ENCODE measurements at places on chromosomes 11 and 22. TPM values are rescaled to one million over a fixed set of nuclear protein-coding genes. Genes with fewer than 3 reads are reported as not detected.

DNA sequence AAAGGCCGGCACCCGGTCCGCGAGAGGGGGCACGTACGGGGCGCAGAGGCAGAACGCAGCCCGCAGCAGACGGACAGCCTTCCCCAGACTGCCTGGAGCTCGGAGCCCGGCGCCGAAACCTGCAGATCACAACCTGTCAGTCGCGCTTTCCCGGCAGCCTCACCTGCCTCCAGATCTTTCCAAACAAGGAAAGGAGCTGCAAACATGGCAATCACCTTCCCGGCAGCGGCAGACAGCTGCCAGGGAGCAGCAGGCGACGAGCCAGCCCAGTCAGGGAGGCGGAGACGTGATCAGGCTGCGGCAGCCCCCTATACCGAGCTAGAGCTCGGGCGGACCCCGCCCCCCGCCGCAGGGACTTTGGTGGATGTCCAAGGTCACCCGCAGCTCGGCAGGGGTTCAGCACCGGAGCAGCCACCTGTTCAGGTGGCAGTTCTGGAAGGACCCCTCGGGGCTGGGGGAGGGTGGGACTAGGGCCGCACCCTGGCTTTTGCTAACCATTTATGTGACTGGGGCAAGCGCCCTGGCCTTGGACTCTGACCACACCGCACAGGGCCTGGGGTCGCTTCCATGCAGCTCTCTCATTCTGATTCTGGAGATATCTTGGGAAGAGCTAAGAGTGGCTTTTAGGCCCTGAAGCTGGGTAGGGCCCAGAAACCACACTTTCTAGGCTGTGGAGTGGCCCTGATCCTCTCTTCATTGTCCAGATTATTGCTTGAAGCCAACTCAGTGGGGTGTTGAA is 143.8 kb downstream of the NECTIN1 start:
- peaks cover 36% of the 10 kb centered on the region for H3K27me3 ChIP-seq
- H3K4me1 ChIP-seq: peaks cover 17% of the 10 kb centered on the region
- no peak for DNase-seq
- H3K27ac ChIP-seq: no peak overlapping the region
- peak overlapping the region; percentile 44 for H3K4me3 ChIP-seq

DNA sequence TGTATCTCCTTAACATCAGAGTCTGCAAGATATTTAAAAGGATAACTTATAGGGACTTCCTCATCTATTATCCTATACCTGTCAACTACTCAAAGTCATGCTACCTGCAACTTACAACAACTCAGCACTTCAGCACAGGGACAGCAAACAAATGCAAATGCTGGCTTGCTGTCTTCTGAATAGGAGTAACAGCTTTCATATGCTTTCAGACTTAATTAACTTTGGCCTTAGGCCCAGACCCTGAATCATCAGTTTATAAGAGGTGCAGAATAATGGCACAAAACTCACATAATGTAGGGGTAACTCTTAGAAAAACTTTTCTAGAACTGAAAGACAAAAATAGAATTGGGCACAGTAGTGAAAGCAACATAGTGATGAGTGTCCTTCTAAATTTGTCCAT is 953.4 kb downstream of the DLG2 start:
- no peaks in the 10 kb centered on the region for H3K36me3 ChIP-seq
- DNase-seq: no peak
- H3K4me1 ChIP-seq: no peaks in the 10 kb centered on the region
- no peak overlapping the region for H3K4me3 ChIP-seq

Gene MTMR3
- 58.9 TPM for total RNA-seq

GRCh38 chr22:46674906-46675305 is 54.7 kb downstream of the GRAMD4 start:
- no peaks in the 10 kb centered on the region for H3K27me3 ChIP-seq
- peaks cover 7% of the 10 kb centered on the region for H3K4me1 ChIP-seq
- H3K27ac ChIP-seq: no peak overlapping the region

DNA sequence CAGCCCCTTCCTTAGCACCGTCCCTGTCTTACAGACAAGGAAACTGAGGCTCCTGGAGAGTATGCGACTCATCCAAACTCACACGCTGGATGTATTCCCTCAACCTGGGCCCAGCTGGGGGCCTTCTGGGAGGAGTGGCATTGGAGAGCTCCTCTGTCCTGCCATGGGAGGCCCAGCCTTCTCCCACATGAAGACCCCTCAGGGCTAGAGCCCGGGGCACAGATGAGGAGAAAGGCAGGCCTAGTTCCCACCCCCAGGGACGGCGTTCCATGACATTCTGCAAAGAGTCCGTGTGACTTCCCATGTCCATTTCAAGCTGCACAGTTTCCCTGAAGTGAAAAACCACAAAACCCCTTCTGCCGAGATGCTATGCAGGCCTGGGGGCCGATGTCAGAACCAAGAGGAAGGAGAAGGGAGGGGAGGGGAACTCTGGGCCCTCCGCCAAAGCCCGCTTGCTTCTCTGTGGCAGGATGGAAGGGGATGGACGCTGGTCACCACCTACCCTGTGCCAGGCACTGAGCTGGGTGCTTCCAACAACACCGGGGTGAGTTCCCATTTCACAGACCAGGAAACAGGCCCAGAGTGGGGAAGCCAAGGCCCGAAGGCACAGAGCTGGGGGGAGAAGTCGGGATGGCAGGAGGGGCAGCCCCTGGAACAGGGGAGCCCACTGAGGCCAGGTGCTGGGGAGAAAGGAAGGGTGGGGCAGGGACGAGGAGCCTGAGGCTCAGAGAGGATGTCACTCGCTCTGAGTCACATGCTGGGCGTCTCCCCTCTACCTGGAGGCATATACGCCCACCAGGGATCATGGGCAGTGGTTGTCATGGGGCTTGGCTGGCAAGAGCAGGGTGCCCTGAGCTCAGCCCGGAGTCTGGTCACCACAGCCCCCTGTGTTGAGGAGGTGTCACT is 15.7 kb downstream of the RAC2 start:
- no peaks in the 10 kb centered on the region for H3K27me3 ChIP-seq
- DNase-seq: no peak
- peak overlapping the region; percentile 81 for H3K27ac ChIP-seq
- peaks cover 33% of the 10 kb centered on the region for H3K36me3 ChIP-seq
- no peak overlapping the region for H3K4me3 ChIP-seq
- H3K4me1 ChIP-seq: peaks cover 35% of the 10 kb centered on the region

DNA sequence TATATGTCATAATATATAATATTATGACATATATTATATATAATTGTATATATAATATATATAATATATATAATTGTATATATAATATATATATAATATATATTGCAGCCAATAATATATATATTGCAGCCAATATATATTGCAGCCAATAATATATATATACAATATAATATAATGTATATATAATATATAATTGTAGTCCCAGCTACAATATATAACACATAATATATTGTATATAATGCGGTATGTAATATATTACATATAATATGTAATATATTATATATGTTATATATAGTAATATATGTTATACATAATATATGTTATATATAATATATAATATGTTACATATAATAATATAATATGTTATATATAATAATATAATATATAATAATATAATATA is 5.8 kb upstream of the CELF1 start:
- H3K27me3 ChIP-seq: no peaks in the 10 kb centered on the region
- no peak overlapping the region for H3K27ac ChIP-seq
- H3K4me3 ChIP-seq: no peak overlapping the region
- DNase-seq: no peak
- H3K4me1 ChIP-seq: peaks cover under 1% of the 10 kb centered on the region
- H3K36me3 ChIP-seq: no peaks in the 10 kb centered on the region

Gene SYT7
- 3.8 TPM for total RNA-seq
